ENCODE measurements at places on chromosomes 1 and 21. TPM values are rescaled to one million over a fixed set of nuclear protein-coding genes. Genes with fewer than 3 reads are reported as not detected.

ZNF670 gene
- total RNA-seq: 1.9 TPM

DNA sequence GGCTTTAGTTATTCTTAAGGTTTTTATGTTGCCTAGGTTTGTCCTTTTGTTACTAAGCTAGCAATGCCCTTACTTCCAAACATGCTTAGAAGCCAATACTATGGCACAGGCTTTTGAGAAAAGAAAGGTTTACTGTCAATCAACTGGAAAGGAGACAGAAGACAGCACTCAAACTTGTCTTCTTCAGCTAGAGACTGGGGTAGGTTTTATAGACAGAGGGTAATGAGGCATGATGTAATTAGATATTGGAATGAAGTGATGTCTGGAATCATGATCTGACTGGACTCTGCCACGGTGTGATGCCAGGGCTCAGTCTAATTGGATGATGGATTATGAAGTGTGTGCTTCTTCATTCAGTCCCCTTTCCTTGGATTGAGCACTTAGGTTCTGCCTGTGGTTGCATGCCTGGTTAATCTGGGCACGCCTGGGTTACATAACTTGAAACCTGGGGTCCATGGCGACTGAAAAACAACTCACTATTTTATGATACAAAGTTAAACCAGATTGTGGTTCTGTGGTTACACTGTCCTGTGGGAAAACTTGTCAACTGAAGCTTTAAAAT, 625.8 kb downstream of the BRINP3 start:
- DNase-seq: no peak

DNA sequence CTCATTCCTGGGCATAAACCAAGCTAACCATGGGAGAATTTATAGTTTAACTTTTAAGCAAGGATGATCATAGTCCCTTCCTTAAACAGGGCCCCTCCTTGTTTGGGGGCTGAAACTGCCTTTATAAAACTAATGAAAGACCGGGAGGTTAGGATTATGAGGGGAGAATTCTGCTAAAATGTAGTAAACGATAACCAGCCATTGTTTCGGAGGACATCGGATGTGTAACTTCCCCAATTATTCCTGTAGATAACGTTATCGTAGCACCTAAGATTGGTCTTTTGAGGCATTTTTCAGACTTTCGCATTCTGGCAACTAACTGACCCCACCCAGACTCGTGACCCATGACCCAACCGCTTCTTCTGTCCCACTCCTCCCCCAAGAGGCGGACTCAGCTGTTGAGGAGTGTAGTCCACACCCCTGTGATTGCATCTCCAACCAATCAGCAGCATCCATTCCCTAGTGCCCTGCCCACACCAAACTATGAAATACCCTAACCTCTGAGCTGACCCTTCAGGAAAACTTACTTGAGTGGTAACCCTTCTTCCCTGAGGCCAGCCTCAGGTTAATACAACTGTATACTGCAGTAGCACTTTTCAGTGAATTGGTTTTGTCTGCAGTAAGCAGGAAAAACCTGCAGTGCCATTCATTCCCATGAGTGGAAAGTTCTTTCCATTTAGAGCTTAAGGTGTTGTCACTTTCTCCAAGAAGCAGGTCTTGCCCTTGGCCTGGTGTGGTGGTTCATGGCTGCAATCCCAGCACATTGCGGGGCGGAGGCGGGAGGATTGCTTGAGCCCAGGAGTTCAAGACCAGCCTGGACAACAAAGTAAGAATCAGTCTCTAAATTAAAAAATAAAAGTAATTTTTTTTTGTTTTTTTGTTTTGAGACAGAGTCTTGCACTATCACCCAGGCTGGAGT, 823 bp upstream of the SYF2 start:
- DNase-seq: peak; percentile 89

PADI4 gene
- 0.35 TPM for total RNA-seq

- DNase-seq: no peak
Observed at GRCh38 chr1:180387413-180387812, 115.0 kb downstream of the ACBD6 start.

SDHC gene
- total RNA-seq: 338 TPM

DNA sequence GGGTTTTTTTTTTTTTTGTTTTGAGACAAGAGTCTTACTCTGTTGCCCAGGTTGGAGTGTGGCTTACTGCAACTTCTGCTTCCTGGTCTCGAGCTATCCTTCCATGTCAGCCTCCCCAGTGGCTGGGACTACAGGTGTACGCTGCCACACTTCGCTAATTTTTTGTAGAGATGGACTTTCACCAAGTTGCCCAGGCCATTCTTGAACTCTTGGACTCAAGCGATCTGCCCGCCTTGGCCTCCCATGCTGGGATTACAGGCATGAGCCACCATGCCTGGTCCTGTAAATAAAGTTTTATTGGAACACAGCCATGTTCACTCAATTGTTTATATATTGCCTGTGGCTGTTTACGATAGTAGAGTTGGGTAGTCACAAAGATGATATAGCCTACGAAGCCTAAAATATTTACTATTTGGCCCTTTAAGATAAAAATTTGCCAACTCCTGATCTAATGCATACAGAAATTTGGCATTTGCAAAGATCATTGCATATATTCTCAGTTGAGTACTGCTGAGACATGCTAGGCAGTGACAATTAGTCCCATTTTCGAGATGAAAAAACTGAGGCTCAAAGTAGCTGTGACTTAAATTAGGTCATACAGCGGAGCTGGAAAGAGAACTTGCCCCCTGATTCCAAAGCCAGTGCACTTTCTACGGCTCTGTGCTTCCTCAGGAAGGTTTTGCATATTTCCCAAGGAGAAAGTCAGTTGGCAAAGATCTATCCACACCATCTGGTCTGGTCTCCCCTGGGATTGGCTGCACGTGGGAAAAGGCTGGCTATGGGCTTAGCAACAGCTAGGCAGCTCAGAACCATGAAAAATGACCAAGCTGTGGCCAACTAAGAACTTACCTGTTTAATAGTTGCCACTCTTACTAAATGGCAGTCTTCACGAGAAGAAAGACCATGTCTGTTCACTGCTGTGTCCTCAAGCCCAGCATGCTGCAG, 19.4 kb downstream of the MECR start:
- DNase-seq: no peak

PLA2G5 gene
- 42.3 TPM for total RNA-seq

PRELP gene
- total RNA-seq: 12.1 TPM

DNA sequence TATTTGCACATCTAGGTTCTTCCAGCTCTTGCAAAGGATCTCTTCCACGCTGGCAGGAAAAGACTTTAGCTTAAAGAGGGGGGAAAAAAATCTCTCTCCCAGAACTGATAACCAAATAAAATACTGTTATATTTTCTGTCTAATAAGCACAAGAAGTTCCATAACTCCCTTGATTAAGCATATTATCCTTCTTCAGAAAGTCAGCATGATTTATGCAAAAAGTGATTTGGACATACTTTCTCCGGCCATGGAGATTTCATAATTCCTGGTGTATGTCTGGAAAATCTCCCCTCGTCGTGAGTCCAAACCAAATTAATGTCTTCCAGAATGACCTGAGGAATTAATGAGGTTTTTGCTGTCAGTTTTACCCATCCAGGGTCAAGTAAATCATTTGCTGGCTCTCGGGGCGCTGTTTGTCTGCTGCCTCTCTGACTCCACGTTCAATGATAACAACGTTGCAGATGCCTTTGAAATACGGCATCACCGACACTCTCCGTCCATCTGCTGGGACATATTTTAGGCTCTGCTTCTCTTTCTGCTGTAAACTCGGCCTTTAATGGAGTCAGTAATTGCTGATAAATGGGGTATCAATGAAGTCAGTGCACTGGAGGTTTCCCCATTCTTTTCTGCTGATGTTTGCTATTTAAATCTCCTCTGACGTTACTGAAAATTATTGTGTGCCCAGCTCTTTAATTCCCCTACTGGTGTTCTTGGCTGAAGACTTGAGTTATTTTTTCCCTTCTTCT, 112.9 kb downstream of the HLX start:
- DNase-seq: no peak

GRCh38 chr1:153774026-153774595, 1.1 kb upstream of the SLC27A3 start:
- no peak for DNase-seq

GRCh38 chr1:1630965-1631781, 800 bp upstream of the MMP23B start:
- peak; percentile 80 for DNase-seq

- DNase-seq: no peak
Observed at GRCh38 chr1:171204296-171204695, 19.2 kb downstream of the FMO2 start.

- DNase-seq: no peak
Observed at GRCh38 chr1:29196863-29197589, 15.3 kb upstream of the SRSF4 start.

DNA sequence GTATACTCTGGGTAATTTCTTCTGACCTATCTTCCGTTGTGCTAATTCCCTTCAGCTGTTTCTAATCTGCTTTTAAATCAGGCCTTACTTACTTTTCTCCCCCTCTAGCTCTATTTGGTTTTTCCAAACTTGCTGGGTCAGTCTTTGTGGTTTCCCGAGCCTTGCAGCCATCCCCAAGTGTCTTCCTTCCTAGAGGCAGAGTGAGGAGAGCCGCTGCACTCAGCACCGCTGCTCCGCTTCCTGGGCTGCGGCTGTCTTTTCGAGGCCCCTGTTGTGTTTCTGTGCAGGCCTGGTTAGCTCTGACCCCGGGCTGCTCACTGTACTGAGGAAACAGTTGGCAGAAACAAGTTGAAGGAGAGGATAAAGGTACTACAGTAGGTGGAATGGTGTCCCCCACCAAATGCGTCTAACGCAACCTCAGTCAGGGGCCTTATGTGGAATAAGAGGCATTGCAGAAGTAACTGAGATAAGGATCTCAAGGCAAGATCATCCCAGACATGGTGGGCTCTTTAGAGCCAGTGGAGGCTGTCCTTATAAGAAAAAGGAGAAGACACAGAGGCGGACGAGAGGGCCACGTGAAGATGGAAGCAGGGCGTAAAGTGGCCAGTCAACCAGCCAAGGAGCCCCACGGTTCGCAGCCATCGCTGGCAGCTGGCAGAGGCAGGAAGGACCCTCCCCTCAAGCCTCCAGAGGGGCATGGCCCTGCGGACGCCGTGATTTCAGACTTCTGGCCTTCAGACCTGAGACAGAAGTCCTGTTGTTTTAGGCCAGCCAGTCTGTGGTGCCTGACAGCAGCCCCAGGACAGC, 10.5 kb downstream of the WNT9A start:
- no peak for DNase-seq

DNA sequence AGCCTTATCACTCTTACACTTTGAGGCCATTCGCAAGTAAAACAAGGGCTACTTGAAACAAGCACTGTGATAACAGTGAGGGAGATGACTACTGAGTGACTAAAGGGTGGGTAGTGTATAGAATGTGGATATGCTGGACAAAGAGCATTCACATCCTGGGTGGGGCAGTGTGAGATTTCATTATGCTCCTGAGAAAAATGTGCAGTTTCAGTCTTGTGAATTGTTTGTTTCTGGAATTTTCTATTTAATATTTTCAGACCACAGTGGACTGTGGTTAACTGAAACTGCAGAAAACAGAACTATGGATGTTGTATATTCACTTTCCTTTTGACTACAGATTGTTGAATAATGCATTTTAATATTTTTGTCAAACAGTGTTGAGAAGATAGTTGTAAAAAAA, 25.1 kb upstream of the B3GALT2 start:
- no peak for DNase-seq

- DNase-seq: no peak
Observed at GRCh38 chr1:25561421-25562100, 18.2 kb downstream of the LDLRAP1 start.

- DNase-seq: peak; percentile 60
Observed at GRCh38 chr21:45286671-45287437, 841 bp downstream of the POFUT2 start.

A3GALT2 gene
- not detected for total RNA-seq

DNA sequence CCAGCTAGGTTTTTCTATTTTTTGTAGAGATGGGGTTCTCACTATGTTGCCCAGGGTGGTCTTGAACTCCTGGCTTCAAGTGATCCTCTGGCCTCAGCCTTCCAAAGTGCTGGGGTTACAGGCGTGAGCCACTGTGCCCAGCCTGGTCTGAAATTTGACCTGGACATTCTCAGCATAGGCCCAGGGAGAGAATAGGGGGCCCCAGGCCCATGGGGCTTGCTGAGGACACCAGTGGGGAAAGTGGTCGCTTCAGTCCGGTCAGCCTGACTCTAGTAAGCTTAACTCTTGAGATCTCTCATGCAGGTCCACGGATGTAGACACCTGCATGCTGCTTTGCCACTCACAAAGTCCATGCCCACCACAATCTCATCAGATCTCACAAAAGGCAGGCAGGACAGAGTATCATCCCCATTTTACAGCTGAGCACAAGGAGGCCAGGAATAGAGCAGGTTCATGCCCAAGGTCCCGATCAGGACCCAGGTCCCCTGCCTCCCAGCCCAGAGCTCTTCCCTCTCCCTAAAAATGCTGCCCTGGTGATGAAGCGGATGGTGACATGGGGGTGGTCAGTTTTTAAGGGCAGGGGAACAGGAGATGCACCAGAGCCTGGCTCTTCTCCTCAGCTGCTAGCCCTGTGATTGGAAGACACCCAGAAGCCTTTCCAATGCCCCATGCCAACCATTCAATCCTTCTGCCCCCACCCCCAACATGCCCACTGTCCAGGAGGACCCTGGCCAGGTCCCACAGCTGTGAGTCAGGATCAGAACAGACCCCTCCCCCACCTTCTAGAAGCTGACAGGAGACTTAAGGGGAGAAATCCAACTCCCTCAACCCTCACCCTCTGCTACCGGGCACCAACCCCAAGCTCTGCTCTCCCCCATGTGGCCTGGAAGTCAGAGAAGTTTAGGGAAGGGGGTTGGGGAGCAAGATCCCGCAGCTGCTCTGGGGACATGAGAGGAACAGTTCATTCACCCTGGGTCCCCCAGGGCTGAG, 1.8 kb downstream of the FHL3 start:
- no peak for DNase-seq

SPRR2E gene
- not detected for total RNA-seq

PPOX gene
- total RNA-seq: 16.7 TPM

DNA sequence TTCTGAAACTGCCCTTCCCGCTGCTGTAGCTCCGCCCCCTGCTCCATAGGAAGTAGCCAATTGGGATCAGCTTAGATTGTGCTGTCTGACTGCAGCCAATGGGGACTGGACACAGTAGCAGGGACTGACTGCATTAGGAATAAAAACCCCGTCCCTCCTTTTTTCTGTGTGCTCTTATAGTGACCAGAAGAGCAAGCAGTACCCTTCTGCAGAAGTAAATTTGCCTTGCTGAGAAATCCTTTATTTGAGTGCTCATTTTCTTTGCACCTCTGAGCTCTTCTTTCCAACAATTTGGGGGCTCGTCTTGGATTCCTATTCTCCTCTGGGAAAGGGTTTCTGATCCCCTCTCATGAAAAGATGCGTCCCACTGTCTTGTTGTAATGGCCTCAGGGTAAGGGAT, 16.2 kb downstream of the OR2L13 start:
- DNase-seq: no peak

- no peak for DNase-seq
Observed at GRCh38 chr1:156949127-156949526, 28.7 kb downstream of the LRRC71 start.

GTF2B gene
- total RNA-seq: 10.8 TPM

Measured in heart left ventricle (tissue), 16 donors.